Stimulated activated CD4-positive, alpha-beta T cell treated with anti-CD3 and anti-CD28 coated beads, Interleukin-12 subunit alpha, Interleukin-12 subunit beta, amount 100 ng/mL, for 48 hours (primary cell): ENCODE measurements at places on chromosomes 2 and 18.

DNA sequence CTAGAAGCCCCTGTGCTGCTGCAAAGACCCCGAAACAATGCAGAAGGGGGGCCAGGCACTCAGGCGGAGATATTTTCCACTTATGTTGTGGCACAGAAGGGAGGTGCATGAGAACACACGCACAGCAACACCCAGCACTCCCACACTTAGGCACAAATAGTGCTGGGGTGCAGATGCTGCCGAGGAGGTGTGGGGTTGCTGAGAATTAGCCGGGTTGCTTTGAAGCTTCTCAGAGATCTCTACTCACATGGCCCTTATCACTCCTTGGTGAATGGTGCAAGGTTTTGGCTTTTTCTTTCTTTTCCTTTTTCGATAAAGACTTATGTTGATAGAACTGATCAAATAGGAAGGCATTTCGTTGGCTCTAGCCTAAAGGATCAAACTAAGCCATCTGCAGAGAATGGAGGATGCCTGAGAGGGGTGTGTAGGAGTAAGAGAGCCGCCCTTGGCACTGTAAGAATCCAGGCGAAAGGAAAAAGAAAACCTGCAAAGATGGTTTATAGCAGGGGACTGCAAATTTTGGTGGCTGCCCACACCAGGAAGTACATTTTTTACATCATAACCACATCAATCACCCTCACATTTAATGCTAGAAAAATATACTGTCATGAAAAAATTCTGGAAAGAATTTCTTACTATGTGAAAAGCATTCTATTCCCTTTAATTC is 27.9 kb upstream of the FHL2 start:
- no peak for DNase-seq

DNA sequence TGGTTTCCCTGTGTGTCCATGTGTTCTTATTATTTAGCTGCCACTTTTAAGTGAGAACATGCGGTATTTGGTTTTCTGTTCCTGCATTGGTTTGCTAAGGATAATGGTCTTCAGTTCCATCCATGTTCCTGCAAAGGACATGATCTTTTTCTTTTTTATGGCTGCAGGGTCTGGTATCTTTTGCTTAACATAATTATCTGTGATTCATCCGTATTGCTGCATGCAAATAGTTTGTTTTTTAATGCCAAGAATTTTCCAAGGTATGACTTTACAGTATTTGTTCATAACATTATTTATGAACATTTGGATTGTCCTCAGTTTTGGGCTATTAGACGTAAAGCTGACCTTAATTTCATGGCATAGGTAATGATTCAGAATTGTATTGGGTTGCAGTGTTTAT is 17.8 kb downstream of the GIGYF2 start:
- no peak for DNase-seq

DNA sequence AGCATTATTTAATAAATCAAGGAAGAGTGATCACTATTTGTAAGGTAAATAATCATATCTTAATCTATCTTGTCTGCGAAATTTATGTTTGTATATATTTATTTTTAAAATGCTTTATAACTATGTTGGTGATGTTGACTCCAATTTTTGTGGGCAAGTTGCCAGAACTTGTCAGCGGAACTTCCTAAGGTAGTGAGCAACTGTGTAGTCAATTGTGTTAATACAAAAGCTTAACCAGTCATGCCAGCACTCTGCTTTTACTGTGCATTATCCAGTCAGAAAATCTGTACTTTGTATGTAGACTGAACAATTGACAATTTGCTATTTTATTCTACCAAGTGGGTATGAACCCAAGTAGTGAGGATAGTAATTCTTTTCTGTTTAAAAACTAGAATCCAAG is 61.9 kb upstream of the RND3 start:
- DNase-seq: no peak

- DNase-seq: no peak
Observed at GRCh38 chr2:147782141-147782930, 62.5 kb upstream of the ACVR2A start.

- DNase-seq: no peak
Observed at GRCh38 chr2:168679741-168680310, 122.6 kb upstream of the NOSTRIN start.

- DNase-seq: no peak
Observed at GRCh38 chr2:68749345-68749744, 14.7 kb downstream of the ARHGAP25 start.
